ENCODE measurements at places on chromosomes 11 and 22.

- DNase-seq, result no peak
Observed at GRCh38 chr11:118837868-118838267, 45.8 kb upstream of the CXCR5 start.

GRCh38 chr11:61041755-61042518 lies 60.4 kb upstream of the CD5 start:
- DNase-seq, result peak; percentile 64

GRCh38 chr11:124812876-124813275 lies 12.7 kb upstream of the MSANTD2 start:
- no peak for DNase-seq

DNA sequence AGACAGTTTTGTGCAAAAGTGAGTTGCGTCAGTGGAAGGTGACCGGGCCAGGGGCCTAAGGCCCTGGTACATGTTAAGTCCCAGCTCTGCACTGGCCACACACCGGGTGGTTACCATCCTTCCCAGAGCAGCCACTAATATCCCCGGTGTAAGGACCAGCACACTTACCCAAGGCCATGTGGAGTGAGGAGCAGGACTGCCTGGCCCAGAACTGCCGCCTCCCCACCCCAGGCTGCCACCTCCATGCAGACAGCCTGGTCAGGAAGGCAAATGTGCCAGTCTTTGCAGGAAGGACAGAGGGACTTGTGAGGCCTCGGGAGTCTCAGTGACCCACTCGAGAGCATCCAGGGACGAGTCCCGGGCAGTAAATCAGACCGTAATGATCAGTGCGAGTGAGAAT lies 102.9 kb downstream of the MORC2 start:
- DNase-seq, result no peak

- DNase-seq, result no peak
Observed at GRCh38 chr22:24969560-24970301, 17.2 kb downstream of the KIAA1671 start.

DNA sequence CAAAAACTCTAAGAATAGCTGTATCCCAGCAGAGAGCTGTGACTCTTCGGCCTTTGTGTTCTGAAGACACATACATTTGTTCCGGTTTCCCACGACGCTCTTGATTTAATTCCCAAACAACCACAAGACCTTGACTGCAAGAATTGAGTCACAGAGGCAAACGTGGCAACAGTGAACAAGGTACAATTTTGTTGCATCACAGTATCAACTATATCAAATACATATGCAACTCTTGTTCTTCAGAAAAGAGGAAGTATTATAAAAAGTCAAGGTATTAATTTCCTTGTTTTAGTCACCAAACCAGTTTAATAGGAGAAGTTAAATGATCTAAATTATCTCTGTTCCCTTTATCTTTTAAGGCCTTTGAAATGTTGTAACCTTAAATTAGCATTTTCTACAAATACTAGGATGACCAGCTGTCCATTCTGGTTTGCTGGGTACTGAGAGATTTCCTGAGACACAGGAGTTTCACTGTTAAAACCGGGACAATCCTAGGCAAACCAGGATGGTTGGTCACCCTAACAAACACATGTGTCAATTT lies 11.1 kb downstream of the HPS5 start:
- DNase-seq, result peak; percentile 36
